ENCODE measurements at places on chromosomes 3 and 15.

DNA sequence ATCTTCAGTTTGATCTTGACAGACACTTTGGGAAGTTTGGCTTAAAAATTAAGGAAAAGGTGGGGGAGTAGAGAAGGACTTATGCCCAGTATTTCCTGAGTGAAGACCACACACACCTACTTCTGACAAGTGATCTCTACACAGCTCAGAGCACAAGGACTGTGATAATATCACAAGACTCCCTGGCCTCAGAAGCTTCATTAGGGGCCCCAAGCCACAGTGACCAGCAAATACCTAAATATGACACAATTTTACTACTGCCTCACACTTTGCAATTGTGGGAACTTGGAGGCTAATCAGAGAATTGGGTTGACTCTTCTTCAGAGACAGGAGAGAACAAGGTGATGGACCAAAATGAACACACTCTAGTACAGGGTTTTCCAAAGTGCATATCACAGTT lies 2.6 kb downstream of the ILDR1 start:
- no peak for DNase-seq

DNA sequence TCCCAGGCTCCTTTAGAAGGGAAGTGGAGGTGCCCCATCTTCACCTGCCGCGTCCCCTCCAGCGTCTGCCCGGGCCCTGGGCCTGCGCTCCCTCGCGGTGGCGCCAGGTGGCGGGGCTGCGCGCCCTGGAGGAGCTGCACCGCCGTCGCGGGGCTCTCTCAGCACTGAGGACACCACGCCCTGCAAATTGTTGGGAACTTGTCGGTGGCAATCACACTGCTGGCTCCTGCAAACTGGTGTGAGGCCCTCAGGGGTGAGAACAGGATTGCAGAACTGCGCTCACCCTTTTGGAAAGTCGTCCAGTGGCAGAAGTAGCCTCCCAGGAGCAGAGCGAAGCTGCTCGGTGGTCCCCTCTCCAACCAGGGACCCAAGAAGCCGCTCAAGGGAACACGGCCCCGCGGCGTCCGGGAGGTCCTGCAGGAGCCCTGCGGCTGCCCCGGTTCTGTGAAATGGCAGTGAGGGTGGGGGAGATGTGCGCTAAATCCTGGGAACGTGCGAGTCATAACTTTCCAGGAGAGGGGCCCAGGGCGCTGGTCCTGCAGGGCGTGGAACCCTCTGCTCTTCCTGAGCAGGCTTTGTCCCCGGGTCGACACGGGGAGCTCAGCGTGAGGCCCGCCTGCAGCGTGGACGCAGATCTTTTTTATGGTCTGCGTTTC lies 995 bp upstream of the LRRK1 start:
- no peak for DNase-seq

DNA sequence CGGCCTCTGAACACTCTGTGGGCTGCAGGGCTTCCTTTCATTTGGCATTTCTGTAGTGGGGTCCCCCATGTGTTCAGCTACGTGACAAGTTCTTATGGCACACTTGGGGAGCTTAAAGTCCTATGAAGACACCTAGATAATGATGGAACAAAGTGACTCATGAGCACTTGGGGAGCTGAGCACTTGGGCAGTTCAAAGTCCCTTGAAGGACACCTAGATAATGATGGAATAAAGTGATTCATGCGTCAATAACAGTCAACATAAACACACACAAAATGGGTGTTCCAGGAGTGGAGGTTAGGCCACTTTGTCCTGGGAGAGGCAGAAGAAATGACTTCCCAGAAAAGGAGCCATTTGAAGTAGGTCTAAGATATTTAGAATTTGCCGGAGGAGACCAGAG lies 66.6 kb downstream of the LDHAL6B start:
- DNase-seq, result no peak

GRCh38 chr15:80072285-80072994 lies 13.0 kb downstream of the ZFAND6 start:
- DNase-seq, result no peak

DNA sequence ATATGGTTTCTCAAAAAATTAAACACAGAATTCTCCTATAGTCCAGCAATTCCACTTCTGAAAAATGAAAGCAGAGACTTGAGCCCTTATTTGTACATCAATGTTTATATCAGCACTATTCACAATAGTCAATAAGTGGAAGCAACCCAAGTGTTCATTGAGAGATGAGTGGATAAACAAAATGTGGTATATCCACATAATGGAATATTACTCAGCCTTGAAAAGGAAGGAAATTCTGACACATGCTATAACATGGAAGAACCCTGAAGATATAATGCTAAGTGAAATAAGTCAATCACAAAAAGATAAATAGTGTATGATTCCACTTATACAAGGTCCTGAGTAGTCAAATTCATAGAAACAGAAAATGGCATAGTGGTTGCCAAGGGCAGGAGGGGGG lies 76.6 kb downstream of the MTHFS start:
- no peak for DNase-seq

DNA sequence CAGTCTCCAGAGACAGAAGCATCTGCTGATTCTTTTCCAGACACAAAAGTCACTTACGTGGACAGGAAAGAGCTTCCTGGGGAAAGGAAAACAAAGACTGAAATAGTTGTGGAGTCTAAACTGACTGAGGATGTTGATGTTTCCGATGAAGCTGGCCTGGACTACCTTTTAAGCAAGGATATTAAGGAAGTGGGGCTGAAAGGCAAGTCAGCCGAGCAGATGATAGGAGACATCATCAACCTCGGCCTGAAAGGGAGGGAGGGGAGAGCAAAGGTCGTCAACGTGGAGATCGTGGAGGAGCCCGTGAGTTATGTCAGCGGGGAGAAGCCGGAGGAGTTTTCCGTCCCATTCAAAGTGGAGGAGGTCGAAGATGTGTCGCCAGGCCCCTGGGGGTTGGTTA lies 25.4 kb downstream of the SYNM start:
- DNase-seq, result no peak

- DNase-seq, result no peak
These were observed 956.6 kb downstream of the SQOR start for GRCh38 chr15:46591462-46591861.

GRCh38 chr3:6540981-6541380 lies 319.9 kb upstream of the GRM7 start:
- DNase-seq, result no peak

DNA sequence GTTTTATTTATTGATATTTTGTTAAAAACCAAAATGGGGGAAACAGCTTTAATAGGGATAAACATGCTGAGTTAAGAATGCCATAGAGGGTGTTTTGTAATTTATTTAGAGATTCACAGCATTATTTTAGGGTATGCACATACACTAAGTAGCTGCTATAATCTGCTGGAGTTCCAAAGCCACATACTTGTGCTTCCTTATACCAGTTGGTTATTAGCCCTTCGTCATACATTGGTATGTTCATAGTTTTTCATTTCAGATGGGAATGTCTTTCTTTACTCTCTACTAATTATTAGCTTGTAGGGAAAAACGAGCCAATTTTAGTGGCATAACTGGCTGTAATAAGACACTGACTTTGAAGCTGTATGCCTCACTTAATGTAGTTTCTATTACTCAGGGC lies 74.9 kb downstream of the PFN2 start:
- DNase-seq, result no peak

GRCh38 chr3:61663356-61664104 lies 102.2 kb downstream of the PTPRG start:
- no peak for DNase-seq

- DNase-seq, result no peak
These were observed 52.7 kb downstream of the SLC25A36 start for GRCh38 chr3:140994316-140994715.

GRCh38 chr3:15294929-15295328 lies 37.5 kb downstream of the SH3BP5 start:
- no peak for DNase-seq

DNA sequence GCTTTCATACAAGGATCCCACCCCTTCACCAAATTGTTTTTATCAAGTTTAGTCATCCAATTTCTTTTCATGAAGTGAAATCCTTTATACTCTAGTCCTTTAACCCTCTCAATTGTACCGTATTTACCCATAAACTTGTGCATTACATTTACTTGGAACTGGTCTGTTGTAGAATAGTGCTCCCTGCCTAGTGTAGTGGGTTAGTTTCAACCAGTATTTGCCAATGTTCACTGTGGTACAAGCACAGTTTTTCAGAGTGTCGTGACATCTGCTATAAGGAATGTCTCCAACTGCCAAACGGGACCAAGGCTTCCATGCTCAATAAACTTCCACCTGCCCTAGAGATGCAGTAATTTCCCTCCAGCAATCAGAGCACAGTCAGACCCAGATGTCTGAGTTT lies 211.9 kb downstream of the KCNAB1 start:
- DNase-seq, result no peak
